Naive B cell (primary cell): ENCODE measurements at places on chromosomes 3 and 15.
A peak's percentile ranks its signal among the peaks of the same experiment; 100 is the strongest.

DNA sequence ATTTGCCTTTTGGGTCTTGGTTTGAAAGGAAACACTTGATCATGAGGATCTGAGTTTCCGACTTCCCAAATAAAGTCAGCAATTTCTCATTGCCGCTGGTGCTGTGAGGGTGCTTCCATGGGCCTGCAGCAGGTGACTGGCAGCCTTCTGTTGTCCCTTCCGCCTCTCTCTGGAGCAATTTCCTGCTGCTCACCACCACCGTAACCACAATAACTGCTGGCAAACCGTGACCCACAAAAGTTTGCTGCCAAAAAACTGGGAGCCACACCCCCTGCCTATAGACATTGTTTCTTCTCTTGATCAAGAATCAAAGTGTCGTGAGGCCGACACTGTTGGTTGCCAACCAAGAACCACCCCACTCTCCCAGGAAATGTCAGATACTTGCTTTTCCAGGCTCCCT, 164.0 kb downstream of the NR2F2 start:
- no peak for DNase-seq

GRCh38 chr3:71488882-71489281, 94.6 kb downstream of the FOXP1 start:
- no peak for DNase-seq

- no peak for DNase-seq
Observed at GRCh38 chr3:173028351-173028750, 112.7 kb downstream of the SPATA16 start.

GRCh38 chr3:174002543-174002942, 605.0 kb downstream of the NLGN1 start:
- no peak for DNase-seq

- no peak for DNase-seq
Observed at GRCh38 chr3:195255571-195256501, 15.1 kb downstream of the XXYLT1 start.

- no peak for DNase-seq
Observed at GRCh38 chr15:92906020-92906419, 5.9 kb downstream of the CHD2 start.

- DNase-seq: no peak
Observed at GRCh38 chr3:24780991-24781390, 286.3 kb upstream of the THRB start.

DNA sequence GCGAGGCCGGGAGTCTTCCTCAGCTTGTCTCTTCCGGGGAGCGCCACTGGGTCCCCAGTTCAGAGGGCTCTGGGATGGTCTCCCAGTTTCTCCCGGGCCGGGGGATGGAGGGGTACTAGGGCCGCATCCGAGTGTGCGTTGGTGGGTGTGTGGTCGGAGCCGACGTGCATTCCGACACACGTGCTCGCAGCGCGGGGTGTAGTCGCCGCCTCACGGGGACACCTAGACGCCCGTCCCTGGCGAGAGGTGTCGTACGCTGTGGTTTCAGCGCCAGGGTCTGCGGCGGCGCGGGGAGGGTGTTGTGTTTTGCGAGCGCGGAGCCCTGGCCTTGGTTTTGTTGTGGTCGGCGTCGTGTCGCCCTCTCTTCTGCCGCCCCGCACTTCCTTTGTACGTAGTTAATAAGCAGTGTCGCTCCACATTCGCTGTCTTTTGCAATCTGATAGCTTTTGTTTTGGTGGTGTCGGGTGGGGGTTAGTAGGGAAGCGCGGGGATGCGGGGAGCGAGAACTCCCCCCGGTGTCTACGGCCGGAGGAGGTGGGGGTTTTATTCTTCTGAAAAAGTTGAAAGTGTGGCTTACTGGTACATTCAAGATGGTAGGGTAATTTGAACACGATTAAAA, 2.2 kb downstream of the IGF1R start:
- peak; percentile 59 for DNase-seq

GRCh38 chr15:78992416-78993256, 47.8 kb upstream of the CTSH start:
- no peak for DNase-seq

DNA sequence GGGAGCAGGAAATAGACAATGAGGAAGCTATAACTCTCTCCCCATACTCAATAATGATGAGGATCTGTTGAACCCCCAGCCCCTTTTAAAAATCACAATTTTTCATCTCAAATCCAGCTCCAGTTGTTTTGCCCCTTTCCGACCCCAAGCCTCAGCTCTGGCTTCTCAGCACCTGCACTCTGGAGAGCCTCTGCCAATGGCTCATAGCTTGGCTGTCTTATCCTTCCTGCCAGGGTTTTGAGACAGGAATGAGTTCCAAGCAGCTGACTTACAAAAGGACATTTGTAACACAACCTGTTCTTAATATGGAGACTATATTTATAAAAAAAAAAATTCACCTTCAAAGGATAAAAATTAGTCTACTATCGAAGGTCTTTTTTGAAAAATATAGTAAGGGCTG, 105.9 kb upstream of the NEDD4 start:
- no peak for DNase-seq

GRCh38 chr3:167318996-167319615, 61.0 kb downstream of the ZBBX start:
- no peak for DNase-seq

- DNase-seq: no peak
Observed at GRCh38 chr3:71621825-71622537, 38.5 kb upstream of the FOXP1 start.

DNA sequence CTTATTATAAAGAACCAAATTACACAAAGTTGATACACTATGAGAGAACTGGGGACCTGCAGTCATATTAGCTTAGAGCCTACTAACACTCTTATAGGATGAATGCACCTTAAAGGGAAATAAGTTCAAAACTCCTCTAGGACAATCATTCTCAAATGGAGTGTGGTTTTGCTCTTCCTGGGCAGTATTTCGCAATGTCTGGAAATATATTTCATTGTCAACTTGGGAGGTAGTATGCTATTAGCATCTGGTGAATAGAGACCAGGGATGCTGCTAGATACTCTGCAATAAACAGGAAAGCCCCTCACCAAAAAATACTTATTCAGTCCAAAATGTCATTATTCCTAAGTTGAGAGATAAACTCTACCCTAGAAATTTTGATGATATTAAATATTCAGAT, 451.4 kb upstream of the ARPP21 start:
- DNase-seq: no peak

DNA sequence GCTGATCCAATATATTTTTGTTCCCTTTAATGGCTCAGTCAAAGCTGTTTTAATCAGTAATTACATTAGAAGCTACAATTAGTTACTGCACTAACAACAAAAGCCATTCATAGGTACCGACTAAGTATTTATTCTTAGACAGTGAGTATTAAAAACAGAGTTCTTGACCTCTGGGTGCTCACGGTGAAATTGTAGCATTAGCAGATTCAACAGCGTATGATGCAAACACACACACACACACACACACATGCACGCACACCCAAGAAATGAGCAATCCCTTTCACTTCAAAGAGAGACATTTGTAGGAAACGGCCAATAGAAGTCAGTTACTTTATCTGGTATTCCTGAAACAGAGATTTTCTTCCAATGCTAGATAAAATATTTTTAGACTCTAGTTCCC, 27.0 kb upstream of the MITF start:
- no peak for DNase-seq

DNA sequence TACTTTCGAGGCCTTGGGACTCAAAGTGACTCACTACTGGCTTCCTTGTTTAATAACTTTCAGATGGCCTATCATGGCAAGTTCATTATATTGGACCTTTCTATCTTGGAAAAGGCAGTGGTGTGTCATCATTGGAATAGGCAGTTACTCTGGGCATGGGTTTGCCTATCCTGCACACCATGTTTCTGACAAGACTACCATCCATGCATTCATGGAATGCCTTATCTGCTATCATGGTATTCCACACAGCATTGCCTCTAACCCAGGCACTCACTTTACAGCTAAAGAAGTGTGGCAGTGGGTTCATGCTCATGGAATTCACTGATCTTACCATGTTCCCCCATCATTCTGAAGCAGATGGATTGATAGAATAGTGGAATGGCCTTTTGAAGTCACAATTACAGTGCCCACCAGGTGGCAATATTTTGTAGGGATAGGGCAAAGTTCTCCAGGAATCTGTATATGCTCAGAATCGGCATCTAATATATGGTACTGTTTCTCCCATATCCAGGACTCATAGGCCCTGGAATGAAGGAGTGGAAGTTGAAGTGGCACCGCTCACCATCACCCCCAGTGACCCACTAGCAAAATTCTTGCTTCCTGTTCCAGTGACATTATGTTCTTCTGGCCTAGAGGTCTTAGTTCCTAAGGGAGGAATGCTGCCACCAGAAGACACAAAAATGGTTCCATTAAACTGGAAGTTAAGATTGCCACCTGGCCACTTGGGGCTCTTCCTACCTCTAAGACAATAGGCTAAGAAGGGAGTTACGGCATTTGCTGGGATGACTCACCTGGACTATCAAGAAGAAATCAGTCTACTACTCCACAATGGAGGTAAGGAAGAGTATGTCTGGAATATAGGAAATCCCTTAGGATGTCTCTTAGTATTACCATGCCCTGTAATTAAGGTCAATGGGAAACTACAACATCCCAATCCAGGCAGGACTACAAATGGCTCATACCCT, 1161.4 kb downstream of the SI start:
- no peak for DNase-seq

DNA sequence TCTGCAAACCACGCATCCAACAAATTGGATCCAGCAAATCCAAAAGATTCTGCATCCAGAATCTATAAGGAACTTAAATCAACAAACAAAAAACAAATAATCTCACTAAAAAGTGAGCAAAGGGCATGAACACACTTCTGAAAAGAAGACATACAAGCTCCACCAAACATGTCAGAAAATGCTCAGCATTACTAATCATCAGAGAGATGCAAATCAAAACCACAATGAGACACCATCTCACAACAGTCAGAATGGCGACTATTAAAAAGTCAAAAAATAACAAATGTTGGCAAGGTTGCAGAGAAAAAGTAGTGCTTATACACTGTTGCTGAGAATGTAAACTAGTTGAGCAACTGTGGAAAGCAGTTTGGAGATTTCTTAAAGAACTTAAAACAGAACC, 21.6 kb upstream of the SLC25A36 start:
- no peak for DNase-seq

DNA sequence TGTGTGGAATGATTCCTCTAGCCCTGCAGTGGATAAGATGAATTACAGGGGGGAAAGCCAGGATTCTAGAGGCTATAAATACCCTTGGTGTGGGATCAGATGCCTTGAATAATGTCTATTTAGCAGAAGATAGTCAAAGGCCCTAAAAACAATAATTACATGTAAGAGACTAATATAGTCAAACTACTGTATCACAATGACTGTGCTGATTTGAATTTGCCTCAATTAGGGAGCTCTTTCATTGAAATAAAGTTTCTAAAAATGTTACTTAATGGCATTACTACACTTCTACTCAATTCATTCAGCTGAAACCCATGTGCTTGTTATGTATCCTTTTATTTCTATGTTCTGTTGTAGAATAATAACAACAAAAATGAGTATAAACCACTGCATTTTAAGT, 915.6 kb downstream of the TUSC7 start:
- DNase-seq: no peak

DNA sequence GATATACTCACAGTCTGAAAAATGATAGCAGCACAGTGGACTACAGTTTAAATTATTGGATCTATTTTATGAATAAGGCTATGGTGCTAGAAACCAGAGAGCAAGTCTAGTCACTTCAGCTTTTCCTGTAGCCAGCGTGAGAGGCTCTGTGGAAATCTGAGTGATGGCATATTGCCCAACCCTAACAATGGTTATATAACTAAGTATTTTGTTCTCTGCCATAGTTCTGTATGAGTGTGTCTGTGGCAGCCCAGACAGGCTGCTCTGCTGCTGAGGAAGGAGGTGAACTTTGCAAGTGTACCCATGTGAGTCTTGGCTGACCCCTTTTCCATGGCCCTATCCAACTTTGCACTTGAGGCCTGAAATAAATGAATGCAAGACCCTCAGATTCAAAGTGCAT, 105.7 kb downstream of the LRTM1 start:
- DNase-seq: no peak

GRCh38 chr15:55247766-55248427, 41.7 kb downstream of the RAB27A start:
- DNase-seq: no peak

DNA sequence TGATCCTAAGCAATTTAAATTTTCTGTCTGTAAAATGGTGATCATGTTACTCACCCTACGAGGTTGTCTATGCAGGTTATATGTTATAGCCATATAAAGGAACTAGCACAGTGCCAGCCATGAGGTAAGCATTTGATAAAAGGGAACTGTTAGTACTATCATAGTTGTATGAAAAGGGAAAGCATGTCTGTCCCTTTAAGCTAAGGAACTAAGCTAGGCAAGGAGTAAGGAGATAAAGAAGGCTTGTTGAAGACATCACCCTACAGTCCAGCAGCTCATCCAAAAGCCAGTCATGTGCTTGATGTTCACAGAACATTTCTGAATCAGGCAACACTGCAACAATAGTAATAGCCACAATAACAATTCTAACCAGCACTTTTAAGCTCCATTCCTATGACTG, 243.9 kb downstream of the ZBTB20 start:
- DNase-seq: no peak

DNA sequence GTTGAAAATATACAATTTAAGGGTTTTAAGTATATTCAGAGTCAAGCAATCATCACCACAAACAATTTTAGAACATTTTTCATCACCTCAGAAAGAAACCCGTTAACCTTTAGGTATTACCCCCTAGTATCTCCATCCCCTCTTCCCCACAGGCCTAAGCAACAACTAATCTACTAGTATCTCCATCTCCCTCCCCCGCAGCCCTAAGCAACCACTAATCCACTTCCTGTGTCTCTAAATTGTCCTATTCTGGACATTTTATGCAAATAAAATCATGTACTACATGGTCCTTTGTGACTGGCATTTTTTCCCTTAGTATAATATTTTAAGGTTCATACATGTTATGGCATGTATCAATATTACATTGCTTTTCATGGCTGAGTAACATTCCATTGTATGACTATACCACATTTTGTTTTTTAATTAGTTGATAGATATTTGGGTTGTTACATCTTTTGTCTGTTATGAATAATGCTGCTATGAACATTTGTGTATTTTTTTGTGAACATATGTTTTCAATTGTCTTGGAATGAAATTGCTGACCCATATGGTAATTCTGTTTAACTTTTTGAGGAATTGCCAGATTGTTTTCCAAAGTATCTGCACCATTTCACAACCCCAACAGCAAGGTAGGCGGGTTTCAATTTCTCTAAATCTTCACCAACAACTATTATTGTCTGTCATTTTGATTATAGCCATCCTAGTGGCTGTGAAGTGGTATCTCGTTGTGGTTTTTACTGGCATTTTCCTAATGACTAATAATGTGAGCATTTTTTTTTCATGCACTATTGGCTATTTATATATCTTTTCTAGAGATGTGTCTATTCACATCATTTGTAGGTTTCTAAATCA, 215.6 kb upstream of the CD96 start:
- DNase-seq: no peak

DNA sequence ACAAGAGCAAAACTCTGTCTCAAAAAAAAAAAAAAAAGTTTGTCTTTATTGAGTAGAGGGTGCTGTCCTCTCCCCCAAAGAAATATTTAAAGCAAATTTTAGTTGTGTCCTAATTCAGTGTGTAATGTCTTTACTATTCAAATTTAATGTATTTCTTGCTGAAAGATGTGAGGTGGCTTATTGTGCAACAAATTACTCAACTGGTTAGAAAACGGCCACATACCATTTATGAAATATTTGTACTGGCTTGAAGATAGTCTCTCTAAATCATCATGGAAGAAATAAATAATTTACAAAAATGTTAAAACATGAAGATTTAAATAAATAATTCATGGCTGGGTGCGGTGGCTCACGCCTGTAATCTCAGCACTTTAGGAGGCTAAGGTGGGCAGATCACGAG, 63.0 kb downstream of the SLTM start:
- no peak for DNase-seq
